ENCODE measurements at places on chromosomes 1 and 21.

DNA sequence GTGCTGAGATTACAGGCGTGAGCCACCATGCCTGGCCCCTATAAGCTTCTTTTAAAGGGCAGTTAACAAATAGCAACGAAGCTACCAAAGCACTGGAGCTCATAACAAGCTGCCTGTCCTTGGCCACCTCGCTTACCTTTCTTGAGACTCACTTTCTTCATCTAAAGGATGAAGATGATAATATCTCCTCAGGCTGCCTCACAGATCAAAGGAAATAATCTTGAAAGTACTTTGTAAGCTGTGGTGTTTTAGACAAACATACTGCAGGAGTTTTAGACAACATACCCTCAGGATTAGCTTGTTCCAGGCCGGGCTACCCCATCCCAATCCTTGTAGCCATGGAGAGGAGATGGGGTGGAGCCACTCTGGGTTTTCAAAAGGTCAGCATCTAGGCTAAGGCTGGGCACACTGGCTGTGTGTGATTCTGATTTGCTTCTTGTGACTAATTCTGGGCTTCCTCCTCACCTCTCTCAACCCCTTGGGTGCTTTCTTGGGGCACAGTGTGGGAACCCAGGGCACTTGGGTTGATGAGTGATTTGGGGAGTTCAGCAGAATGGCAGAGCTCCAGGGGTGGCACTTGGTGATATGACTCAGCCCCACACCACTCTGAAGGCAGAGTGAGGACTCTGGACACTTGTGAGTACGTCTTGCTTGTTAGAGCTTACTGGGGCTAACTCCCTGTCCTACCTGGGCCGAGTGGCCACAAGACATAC lies 5.2 kb downstream of the GPR25 start:
- DNase-seq: no peak

- no peak for DNase-seq
These were observed 137.4 kb downstream of the FAM78B start for GRCh38 chr1:166029196-166029945.

GRCh38 chr1:5349526-5349925 lies 642.7 kb downstream of the NPHP4 start:
- DNase-seq: no peak

GRCh38 chr1:240539769-240540414 lies 72.1 kb downstream of the GREM2 start:
- no peak for DNase-seq

DNA sequence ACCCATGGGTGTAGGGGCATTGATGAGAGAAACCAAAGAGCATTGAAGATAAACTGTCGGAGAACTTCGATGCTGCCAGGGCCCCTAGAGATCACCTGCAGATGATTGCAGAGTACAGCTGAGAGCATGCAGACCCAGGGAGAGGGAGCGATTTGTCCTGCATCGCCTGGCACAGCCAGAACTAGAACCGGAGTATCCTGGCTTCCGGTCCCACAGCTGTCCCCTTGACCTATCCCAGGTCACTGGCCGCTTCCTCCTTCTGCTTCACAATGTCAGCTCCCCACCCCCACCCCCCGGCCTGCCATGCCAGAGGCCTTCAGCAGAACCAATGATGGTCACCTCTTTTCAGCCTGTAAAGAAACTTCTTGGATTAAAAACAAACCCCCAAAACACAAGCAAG lies 29.2 kb upstream of the SOX13 start:
- no peak for DNase-seq

DNA sequence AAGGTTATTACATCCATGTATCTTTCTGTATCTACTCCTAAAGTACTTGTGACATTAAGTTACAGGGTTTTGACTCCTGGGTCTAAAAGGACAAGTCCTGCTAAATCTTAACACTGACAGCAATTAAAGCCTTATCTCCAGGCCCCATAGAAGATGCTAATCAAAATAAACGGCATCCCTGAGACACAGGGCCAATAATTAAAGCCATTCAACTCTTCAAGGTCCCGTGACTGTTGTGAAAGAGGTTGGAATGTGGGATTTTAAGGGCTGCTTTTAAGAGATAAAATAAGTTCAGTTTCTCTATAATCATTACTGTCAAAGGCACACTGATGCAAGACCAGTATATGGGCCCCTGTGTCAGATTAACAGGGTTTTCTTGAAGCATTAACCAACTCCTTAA lies 8.3 kb downstream of the DNAI4 start:
- DNase-seq: no peak

DNA sequence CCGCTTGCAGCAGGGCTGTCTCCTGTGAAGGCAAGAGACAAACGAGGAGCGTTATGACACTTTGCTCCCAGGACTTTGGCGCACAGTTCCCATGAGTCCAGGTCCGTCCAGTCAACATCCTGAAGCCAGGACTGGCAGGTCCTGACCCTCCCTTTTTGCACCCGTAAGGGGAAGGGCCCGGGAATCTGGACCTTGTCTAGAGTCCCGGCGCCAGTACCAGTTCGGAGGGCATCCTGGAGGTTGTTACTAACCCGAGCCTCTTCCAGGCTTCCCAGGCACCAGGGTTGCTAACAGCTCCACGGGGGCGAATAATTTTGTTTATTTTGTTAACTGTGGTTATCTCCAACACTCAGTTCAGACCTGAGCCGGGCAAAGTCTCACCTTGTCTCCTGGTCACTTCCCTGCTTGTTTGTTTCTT lies 682 bp upstream of the RWDD3 start:
- no peak for DNase-seq

DNA sequence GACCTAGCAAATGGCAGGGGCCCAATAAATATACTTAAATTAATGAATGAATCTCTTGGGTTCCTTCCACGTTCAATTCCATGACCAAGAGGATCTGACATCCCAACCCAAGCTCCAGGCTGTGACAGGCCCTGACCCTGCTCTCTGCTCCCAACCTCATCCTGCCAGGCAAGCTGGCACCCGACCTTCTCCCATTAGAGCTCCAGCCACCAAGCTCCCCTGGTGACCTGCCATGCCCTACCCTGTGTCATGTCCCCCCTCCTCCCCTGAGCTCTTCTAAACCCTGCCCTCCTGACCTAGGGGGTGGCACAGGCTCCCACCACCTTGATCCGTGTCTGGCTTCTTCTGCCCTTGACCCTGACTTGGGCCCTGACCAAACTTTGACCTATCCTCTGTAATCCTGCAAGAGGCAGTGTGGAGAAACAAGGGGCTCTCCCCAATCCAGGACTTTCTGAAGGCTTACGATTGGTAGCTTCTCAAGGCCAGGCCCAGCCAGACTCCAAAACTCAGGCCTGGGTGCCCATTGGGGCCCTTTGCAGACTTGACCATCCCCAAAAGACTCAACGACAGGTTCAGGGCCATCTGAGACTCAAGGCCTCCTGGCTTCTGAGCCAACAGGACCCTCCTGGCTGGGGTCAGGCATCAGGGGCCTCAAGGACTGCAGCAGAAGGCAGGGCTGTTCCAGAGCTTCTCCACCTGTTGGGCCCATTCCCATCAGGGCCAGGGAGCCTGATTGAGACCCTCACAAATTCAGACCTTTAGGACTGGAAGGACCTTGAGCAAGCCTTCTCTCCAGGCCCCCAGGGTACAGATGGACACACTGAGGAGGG lies 249.0 kb downstream of the PTPRU start:
- no peak for DNase-seq

DNA sequence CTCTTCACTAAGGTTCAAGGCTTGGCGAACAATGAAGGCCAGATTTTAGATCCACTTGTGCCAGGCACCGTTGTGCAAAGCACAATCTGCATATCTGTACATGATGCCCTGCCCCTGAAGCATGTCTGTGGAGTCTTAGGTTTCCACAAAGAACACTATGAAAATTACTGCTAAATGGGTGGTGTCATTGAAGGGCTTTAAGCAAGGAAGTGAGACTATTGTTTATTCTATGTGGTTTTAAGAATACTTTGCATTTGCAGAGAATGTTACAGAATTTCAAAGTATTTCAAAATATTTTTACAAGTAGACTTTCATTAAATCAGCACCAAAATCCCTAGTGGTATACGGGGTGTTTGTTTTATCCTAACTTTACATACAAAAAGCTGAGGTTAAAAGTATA lies 8.8 kb downstream of the TSEN15 start:
- no peak for DNase-seq

- no peak for DNase-seq
These were observed 27.8 kb upstream of the EPS8L3 start for GRCh38 chr1:109791495-109792043.

DNA sequence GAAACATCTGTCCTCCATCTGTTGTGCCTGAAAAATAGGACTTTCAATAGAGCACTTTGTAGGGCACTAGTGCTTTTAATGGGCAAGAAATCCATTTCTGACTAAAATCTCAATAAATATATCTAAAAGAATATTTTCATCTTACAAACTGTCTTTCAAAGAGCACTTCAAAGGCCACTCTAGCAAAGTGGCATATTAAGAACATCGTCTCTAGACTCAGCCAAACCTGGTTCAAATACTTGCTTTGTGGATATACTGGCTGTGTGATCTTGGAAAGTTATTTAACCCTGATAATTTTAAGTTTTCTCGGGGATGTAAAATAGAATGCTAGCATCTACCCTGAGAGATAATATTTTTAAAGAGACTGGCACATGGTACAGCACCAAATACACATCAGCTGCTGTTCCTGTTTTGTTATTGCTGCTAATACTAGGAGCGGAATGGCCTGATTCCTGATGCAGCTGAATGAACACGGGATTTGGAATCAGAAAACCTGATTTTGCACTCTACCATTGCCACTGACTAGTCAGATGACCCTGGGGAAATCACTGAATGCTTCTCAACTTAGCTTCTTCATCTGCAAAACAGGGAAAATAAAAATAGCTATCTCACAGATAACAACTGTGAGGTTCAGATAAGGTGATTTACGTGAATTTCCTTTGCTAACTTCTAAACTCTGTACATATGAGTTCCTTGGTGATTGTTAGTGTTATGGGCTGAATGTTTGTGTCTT lies 25.2 kb upstream of the LRRC8C start:
- no peak for DNase-seq

- no peak for DNase-seq
These were observed 410.7 kb downstream of the LTN1 start for GRCh38 chr21:28581976-28582375.

GRCh38 chr21:39131791-39132190 lies 51.5 kb downstream of the PSMG1 start:
- DNase-seq: no peak

- DNase-seq: no peak
These were observed 226.9 kb upstream of the TMPRSS15 start for GRCh38 chr21:18630446-18630845.

DNA sequence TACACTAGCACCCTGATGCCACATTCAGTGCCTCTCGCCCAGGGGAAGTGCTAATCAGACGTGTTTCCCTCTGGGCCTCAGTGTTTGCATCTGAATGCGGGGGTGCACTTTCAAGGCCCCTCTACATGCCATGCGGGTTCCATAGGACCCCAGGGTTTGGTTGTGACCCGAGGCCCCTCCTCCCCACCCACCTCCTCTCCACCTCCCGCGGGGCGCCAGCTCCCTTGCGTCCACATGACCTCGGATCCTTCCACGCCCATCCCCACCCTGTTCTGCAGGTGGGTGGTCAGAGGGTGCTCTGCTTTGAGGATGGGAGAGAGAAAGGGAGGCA lies 5.1 kb upstream of the RUNX3 start:
- DNase-seq: no peak

GRCh38 chr21:29606613-29607012 lies 307.9 kb downstream of the BACH1 start:
- DNase-seq: no peak

DNA sequence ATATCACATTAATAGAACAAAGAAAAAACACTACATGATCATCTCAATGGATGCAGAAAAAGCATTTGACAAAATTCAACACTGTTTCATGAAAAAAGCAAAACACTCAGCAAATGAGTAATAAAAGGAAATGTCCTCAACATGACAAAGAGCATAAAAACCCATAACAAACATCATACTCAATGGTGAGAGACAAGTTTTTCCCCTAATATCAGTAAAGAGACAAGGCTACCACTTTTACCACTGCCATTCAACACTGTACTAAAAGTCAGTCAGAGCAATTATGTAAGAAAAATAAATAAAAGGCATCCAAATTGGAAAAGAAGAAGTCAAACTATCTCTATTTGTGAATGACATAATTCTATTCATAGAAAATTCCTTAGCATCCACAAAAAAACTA lies 64.3 kb downstream of the ZNF644 start:
- no peak for DNase-seq

- no peak for DNase-seq
These were observed 11.1 kb downstream of the ECE1 start for GRCh38 chr1:21278860-21279845.

- DNase-seq: no peak
These were observed 56.8 kb downstream of the PLD5 start for GRCh38 chr1:242467556-242468145.

- no peak for DNase-seq
These were observed 18.6 kb upstream of the SLC6A9 start for GRCh38 chr1:44049839-44050238.

DNA sequence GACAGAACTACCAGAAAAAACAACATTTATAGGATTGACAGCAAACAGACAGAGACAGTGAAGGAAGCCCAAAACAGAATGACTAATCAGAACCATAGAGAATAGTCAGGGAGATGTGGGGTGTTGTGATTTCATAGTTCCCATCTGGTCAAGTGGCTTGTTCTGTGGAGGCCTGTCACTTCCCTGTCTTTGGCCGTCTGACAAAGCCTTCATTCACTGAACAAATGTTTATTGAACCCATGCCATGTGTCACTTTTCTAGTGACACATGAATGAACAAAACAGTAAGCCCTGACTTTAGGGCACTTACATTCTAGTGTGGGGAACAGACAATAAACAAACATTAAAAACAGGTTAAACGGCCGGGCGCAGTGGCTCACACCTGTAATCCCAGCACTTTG lies 3.2 kb upstream of the SRRM1 start:
- DNase-seq: no peak

DNA sequence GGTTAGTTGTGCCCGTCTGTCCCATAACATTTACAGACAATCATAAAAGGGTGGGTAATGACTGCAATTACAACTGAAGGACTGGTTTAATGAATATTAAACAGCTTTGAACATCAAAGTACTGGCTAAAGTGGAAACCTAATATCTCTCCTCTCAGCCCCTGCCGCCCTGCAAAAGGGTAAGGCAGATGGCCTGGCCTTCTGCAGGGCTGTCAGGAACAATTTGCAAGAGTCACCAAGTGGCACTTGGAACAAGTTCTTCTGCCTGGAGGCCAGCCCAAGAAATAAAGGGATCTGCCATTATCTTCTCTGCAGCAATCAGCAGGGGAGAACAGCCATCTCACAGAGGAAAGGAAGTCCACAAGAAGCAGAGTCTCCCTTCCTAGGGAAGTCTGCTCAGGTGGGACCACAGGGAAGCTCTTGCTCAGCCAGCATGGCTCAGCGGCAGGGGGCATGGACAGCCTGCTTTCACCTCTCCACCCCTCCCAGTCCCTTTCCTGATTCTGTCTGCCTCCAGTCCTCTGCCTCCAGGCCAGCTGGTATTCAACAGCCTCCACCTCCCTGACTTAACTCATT lies 96.1 kb downstream of the TRABD2B start:
- DNase-seq: no peak

- DNase-seq: no peak
These were observed 40.5 kb upstream of the SLC35F3 start for GRCh38 chr1:233863901-233864545.

GRCh38 chr1:107879927-107880326 lies 85.1 kb downstream of the VAV3 start:
- DNase-seq: no peak

GRCh38 chr21:45072738-45073300 lies 1.6 kb upstream of the ADARB1 start:
- no peak for DNase-seq

- DNase-seq: no peak
These were observed 22.2 kb upstream of the RD3 start for GRCh38 chr1:211514030-211514754.

- no peak for DNase-seq
These were observed 103.4 kb downstream of the COL24A1 start for GRCh38 chr1:86052948-86053698.

GRCh38 chr1:214446772-214447556 lies 104.4 kb downstream of the PTPN14 start:
- DNase-seq: no peak

Measured in cortex of kidney (tissue), 1 donor.